SIG-M5 (cell line): ENCODE measurements at places on chromosomes 2 and 18.

GRCh38 chr2:215260097-215260677 is 51.7 kb upstream of the ATIC start:
- no peak for DNase-seq

- DNase-seq: no peak
Observed at GRCh38 chr2:59932341-59932740, 621.1 kb downstream of the BCL11A start.

GRCh38 chr18:77081390-77081778 is 51.2 kb downstream of the MBP start:
- DNase-seq: peak; percentile 60

GRCh38 chr2:159872353-159872752 is 74.3 kb upstream of the CD302 start:
- no peak for DNase-seq

DNA sequence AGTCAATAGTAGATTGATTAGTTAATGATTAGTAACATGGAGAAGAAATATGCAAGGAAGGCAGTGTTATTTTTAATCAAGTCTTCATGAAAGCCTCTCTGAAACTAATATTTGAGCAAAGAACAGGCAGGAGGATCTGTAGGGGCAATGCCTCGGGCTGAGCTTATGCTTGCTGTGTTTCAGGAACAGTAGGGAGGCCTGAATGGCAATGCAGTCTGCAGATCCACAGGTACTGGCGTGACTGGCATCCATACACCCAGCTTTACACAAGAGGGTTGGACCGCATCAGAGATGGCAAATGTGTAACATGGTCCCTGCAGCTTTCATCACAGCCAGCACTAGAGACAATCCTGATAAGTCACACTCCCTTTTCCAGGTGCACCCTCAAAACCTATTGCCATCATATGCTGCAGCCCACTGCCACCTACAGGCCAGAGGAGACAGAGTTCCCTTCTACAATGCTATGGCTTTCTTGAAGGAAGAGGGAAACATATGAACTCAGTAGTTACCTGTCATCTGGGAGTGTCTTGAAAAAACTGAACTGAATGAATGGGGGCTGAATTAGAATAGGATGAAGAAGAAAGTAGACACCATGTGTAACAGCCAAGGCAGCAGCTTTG is 582.4 kb upstream of the RAB6C start:
- no peak for DNase-seq

DNA sequence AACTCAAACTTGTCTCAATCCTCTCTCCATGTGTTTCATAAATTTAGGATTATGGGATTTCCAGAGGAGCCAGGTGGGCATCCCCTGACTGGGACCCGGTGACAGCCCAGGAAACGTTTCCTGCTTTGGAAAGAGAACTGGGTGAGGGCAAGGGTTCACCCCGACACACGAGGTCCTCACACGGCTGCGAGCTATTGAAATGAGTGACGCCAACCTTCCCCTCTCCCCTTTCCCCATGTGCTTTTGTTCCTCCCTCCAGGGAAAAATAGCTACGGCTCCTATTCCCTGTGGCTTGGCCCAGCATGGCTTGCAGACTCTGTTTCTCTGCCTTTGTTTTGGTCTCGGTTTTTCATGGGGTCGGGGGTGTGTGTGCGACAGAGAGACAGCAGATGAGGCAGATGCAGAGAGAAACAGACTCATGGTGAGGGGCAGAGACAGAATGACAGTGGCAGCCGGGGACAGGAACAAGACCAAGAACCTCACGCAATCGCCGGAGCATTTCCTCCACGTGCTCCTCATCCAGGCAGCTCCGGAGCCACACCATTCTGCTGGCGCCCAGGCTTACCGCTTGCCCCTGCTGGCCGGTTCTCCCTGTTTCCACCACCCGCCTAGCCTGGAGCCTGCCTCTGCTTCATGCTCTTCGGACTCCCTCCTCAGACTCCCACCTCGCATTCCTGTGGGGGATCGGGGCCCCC is 238.5 kb downstream of the DYSF start:
- no peak for DNase-seq

DNA sequence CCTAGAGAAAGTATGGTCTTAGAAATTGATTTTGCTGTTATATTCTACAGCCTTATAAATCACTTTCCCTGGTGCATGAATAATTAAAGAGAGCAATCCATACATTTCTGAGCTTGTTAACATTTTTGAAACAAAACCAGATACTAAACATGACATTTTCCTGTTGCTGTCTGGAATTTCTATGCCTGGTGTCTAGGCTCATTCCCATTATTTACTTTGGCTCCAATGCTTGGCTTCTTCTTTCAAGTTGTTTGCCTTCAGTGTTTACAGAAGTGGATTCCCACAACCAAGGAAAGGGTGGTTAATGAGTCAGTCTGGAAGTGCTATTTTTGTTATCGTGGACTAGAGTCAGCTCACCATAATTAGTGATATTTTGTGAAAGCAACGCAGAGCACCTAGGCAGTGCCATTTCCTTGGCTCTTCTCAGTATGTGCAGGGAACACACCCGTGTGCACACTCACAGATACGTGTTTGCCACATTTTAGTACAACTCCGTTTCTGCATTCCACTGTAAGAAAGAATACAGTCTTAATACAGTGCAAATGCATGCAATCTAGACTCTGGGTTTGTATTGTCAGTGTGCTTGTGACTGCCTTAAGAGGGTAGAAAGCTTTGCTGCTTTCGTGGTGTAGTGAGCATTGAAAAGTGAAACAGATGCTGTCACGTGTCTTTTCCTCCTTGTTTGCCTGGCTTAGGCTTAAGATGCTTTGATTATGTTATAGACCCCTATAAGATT is 185.0 kb upstream of the RASGRP3 start:
- DNase-seq: no peak

DNA sequence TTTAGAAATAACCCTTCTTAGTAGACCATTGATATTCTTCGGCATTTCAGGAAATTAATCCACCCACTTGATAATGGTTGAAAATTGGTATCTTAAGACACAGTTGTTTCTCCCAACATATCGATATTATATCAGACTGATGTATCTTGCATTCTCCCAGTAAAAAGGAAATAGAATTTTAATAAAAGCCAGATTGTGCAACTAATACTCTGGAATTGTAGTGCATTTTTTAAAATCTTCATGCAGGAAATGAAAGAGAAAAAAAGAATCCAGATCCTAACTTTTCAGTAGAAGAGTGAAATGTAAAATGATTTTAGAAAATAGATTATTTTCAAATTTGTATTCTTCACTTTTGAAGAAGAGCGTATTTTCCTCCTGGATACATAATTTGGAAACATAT is 1168.4 kb downstream of the DPP10 start:
- no peak for DNase-seq

DNA sequence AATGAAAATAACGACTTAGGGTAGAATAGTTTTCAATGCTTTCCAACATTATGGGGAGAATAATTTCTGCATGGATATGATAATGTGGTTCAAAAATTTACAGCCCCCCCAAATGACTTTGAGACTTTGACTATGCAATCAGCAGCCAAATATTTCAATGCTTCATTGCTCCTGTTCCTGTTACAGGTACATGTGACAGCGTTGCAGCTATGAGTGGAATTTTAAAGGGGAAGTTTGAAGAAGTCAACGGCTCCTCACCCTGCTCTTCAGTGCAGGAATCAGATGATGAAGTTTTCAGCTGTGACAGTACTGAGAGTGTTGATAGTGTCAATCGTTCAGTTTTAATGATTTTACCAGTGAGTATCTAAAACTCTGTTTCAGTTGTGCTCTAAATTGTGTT is 25.1 kb downstream of the CSRNP3 start:
- DNase-seq: no peak

DNA sequence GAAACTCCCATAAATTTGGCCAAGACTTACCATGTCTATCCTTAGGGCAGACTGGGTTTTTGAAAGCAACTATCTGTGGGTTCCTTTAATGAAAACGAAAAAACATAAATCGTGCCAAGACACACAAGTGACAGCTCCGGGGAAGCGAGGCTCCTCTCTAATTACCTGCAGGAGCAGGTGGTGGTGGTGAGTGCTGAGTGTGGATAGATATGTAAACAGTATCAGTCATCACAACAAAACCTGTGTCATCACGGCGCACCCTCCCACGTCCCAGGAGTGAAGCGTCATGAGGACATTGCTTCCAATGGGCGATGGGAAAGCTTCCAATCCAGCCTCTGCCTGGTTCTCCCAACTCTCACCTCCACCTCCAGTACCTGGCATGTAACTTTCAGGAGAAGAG is 31.3 kb downstream of the ACKR3 start:
- DNase-seq: no peak
